ENCODE measurements at places on chromosomes 7 and 10. TPM values are rescaled to one million over a fixed set of nuclear protein-coding genes. Genes with fewer than 3 reads are reported as not detected.

The SPACDR gene
- 4.3 TPM for total RNA-seq

The CALCR gene
- total RNA-seq: not detected

The TMEM196 gene
- total RNA-seq: not detected

The GRID2IP gene
- 0.15 TPM for total RNA-seq

The CDC123 gene
- 95.1 TPM for total RNA-seq

The OR2A12 gene
- total RNA-seq: not detected

The VWA2 gene
- not detected for total RNA-seq

The EN2 gene
- total RNA-seq: not detected

The SVOPL gene
- not detected for total RNA-seq

The RGR gene
- total RNA-seq: not detected

The CACNB2 gene
- not detected for total RNA-seq

The MRLN gene
- total RNA-seq: not detected

GRCh38 chr10:69685802-69686585, 55.9 kb downstream of the FAM241B start:
- no peaks in the 10 kb centered on the region for H3K36me3 ChIP-seq
- no peak overlapping the region for H3K4me3 ChIP-seq
- no peak for DNase-seq
- H3K27me3 ChIP-seq: peaks cover 6% of the 10 kb centered on the region
- H3K27ac ChIP-seq: no peak overlapping the region

- H3K36me3 ChIP-seq: no peaks in the 10 kb centered on the region
- no peak for DNase-seq
- no peaks in the 10 kb centered on the region for H3K4me1 ChIP-seq
- no peaks in the 10 kb centered on the region for H3K27me3 ChIP-seq
These were observed 121.7 kb downstream of the MACC1 start for GRCh38 chr7:20095436-20095835.

- no peak overlapping the region for H3K4me3 ChIP-seq
- no peak for DNase-seq
- H3K4me1 ChIP-seq: peaks cover 21% of the 10 kb centered on the region
- no peaks in the 10 kb centered on the region for H3K27me3 ChIP-seq
These were observed 121.4 kb downstream of the CAMK1D start for GRCh38 chr10:12470719-12471118.

- no peaks in the 10 kb centered on the region for H3K27me3 ChIP-seq
- no peak for DNase-seq
- H3K27ac ChIP-seq: no peak overlapping the region
These were observed 271.5 kb upstream of the TAC1 start for GRCh38 chr7:97460433-97460832.

- no peaks in the 10 kb centered on the region for H3K27me3 ChIP-seq
- no peak overlapping the region for H3K27ac ChIP-seq
- no peaks in the 10 kb centered on the region for H3K4me1 ChIP-seq
- H3K36me3 ChIP-seq: no peaks in the 10 kb centered on the region
- DNase-seq: no peak
- H3K4me3 ChIP-seq: no peak overlapping the region
These were observed 15.3 kb upstream of the AKR1C1 start for GRCh38 chr10:4947635-4948596.

DNA sequence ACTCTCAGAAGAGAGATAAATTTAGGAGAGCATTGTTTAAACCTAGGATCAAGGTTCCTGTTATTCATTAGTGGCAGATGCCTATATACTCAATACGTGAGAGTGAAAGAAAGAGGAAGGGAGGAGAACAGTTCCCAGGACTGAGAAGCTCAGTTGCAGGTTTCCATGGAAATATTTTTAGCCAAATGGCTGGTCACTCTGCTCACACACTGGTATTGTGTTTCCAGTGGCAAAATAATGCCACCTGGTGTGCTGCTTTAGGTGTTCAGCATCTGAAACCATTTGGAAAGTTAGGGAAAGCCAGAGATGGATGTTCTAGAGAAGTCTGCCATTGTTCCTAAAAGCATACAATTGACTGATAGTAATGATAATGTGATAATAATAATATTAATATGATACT, 827.7 kb downstream of the SORCS3 start:
- DNase-seq: no peak
- H3K36me3 ChIP-seq: no peaks in the 10 kb centered on the region
- H3K4me3 ChIP-seq: no peak overlapping the region
- no peak overlapping the region for H3K27ac ChIP-seq
- H3K4me1 ChIP-seq: no peaks in the 10 kb centered on the region
- H3K27me3 ChIP-seq: no peaks in the 10 kb centered on the region

- H3K27me3 ChIP-seq: no peaks in the 10 kb centered on the region
- peaks cover 67% of the 10 kb centered on the region for H3K4me1 ChIP-seq
- H3K4me3 ChIP-seq: peak overlapping the region; percentile 93
- H3K27ac ChIP-seq: peak overlapping the region; percentile 100
- peaks cover 64% of the 10 kb centered on the region for H3K36me3 ChIP-seq
These were observed 225.8 kb upstream of the KLF14 start for GRCh38 chr7:130959743-130960207.

GRCh38 chr10:125094806-125095205, 65.6 kb downstream of the CTBP2 start:
- no peak for DNase-seq
- H3K36me3 ChIP-seq: no peaks in the 10 kb centered on the region
- no peak overlapping the region for H3K4me3 ChIP-seq
- H3K4me1 ChIP-seq: peaks cover 4% of the 10 kb centered on the region

DNA sequence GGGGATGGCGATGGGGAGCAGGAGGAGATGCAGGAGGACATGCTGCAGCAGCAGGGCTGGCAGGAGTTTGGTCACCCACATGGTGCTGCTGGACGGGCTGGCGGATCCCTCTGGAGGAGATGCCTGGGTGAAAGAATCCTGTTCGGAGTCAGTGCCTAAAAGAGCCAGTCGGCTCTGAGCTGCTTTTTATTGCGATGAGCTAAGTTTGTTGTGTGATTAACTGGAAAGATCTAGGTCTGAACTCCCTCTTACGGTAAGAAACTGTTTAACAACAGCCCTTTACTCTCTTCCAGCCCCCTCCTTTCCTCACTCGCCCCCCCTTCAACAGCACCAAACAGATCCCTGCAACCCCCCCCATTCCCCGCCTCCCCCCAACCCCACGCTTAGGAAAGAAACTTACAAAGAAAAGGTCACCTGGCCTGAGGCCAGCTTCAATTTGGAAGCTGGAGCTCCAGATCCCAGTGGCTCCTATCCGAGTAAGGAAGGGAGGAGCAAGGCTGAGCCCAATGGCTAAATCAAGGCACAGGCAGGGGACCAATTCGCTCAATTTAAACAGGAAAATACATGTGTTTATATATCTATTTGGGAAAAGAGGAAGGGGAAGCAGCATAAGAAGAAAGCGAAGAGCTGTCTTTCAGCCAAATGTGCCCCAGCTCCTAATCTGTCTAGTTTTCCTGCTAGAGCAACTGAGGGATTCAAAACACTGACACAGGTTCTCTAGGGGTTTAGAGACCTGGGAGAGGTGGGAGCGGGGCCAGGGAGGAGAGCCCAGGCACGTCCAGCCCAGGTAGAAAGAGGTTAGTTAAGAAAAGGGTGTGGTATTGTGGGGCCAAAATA, at the start of gene HGF:
Gene HGF (minus strand): TSS at position 157 of the 837 bp plus-strand sequence. CDS start 76 bp downstream, at position 81.
- no peak for DNase-seq
- no peak within 1 kb of the TSS for H3K4me3 ChIP-seq
- H3K4me1 ChIP-seq: no peaks in the 10 kb centered on the region
- H3K27ac ChIP-seq: no peak within 1 kb of the TSS
- H3K27me3 ChIP-seq: no peaks in the 10 kb centered on the region

- peak; percentile 61 for DNase-seq
- H3K4me3 ChIP-seq: peak overlapping the region; percentile 1
- H3K27me3 ChIP-seq: peaks cover 4% of the 10 kb centered on the region
- no peaks in the 10 kb centered on the region for H3K36me3 ChIP-seq
- peaks cover 61% of the 10 kb centered on the region for H3K4me1 ChIP-seq
- H3K27ac ChIP-seq: peak overlapping the region; percentile 69
These were observed 34.3 kb upstream of the HERPUD2 start for GRCh38 chr7:35729061-35729783.

DNA sequence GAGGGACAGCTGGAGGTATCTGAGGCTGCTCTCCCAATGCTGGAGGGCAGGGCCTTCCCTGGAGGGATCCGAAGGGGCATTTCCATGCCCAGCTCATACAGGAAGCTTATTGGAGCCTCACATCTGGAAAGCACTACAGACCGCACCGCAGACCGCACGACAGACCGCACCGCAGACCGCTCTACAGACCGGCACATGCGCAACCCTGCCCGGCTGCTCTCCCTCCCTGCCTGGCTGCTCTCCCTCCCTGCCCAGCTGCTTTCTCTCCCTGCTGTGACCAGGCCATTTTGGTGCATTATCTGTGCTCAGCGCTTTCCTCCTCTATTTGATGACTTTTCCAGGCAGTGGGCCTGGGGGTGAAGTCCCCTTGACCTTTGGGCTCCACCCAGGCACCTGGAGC, 39.6 kb upstream of the EN2 start:
- no peak for DNase-seq
- H3K36me3 ChIP-seq: no peaks in the 10 kb centered on the region
- no peak overlapping the region for H3K4me3 ChIP-seq
- H3K27ac ChIP-seq: no peak overlapping the region
- no peaks in the 10 kb centered on the region for H3K4me1 ChIP-seq
- no peaks in the 10 kb centered on the region for H3K27me3 ChIP-seq

- no peak overlapping the region for H3K27ac ChIP-seq
- no peak overlapping the region for H3K4me3 ChIP-seq
- H3K27me3 ChIP-seq: no peaks in the 10 kb centered on the region
These were observed 94.4 kb downstream of the TAX1BP1 start for GRCh38 chr7:27834179-27834921.

GRCh38 chr10:11295492-11295891, 277.8 kb downstream of the CELF2 start:
- H3K27ac ChIP-seq: no peak overlapping the region
- H3K4me1 ChIP-seq: peaks cover 10% of the 10 kb centered on the region
- no peaks in the 10 kb centered on the region for H3K27me3 ChIP-seq
- H3K4me3 ChIP-seq: no peak overlapping the region

DNA sequence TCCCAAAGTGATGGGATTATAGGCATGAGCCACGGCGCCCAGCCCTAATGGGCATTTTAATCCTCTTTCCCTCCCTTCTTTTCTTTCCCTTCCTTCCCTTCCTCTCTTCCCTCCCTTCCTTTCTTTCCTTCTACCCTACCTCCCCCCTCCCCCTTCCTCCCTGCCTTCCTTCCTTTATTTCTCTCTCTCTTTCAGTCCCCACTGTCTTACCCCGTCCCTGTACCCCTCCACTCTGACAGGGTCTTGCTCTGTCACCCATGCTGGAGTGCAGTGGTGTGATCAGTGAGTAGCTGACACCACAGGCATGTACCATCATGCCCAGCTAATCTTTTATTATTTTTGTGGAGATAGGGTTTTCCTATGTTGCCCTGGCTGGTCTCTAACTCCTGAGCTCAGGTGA, 24.2 kb downstream of the LCOR start:
- H3K4me3 ChIP-seq: no peak overlapping the region
- no peak for DNase-seq
- peaks cover 3% of the 10 kb centered on the region for H3K4me1 ChIP-seq
- H3K27me3 ChIP-seq: no peaks in the 10 kb centered on the region

DNA sequence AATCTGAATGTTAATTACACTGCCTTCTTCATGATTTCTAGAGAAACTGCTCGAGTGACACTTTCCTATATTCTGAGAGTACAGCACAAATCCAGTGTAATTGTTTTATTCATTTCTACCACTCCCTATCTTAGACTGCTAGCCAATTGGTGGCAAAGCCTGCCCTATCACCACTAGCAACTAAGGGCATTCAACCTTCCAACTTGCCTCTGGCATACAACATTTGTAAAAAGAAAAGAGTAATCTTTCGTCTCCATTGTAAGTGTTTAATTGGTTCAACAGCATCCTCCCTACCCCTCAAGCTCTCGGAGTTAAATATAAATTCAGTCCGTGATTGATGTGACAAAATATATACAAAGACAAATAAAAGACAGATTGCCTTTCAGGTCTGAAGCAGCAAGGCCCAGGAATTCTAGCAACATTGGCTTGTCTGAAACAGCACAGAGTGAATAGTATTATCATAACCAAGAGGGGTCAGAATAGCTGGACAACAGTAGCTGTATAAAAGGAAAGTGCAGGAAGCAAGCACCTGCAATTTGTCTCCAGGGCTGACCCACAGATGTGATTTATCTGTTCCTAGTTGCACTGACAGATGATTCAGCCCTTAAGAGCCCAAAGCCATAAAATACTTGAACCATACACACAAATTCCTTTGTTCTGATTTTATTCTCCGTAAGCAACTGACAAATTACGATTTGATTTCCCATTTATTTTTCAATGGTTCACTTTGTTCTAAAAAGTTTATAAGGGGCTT, 47.6 kb upstream of the ANKRD1 start:
- H3K4me3 ChIP-seq: no peak overlapping the region
- no peaks in the 10 kb centered on the region for H3K4me1 ChIP-seq
- DNase-seq: no peak

GRCh38 chr7:126378642-126379041, 874.1 kb downstream of the GRM8 start:
- H3K27ac ChIP-seq: no peak overlapping the region
- no peak overlapping the region for H3K4me3 ChIP-seq
- no peak for DNase-seq
- no peaks in the 10 kb centered on the region for H3K27me3 ChIP-seq

GRCh38 chr7:96093435-96093834, 228.5 kb downstream of the SLC25A13 start:
- H3K27ac ChIP-seq: no peak overlapping the region
- no peak overlapping the region for H3K4me3 ChIP-seq
- peaks cover 17% of the 10 kb centered on the region for H3K27me3 ChIP-seq

DNA sequence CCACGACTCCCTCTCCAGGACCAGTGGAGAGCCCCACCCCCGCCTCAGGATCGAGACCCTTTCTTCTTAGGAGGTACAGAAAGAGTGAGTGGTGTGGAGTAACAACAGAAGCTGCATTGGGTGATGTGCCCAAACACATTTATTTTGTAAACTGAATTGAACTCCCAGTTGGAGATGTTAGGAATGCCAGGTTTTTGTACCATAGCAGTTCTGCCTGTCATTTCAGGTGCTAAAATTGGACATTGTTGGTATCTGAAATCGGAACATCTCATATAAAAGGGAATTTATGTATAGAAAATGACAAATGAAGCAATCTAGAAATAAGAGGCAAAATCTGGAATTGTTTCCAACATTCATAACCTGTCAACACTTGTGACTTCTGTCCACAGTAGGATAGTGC, 74.7 kb downstream of the SHH start:
- H3K4me1 ChIP-seq: peaks cover 52% of the 10 kb centered on the region
- H3K27ac ChIP-seq: no peak overlapping the region
- no peaks in the 10 kb centered on the region for H3K27me3 ChIP-seq
- H3K4me3 ChIP-seq: no peak overlapping the region
- DNase-seq: no peak

DNA sequence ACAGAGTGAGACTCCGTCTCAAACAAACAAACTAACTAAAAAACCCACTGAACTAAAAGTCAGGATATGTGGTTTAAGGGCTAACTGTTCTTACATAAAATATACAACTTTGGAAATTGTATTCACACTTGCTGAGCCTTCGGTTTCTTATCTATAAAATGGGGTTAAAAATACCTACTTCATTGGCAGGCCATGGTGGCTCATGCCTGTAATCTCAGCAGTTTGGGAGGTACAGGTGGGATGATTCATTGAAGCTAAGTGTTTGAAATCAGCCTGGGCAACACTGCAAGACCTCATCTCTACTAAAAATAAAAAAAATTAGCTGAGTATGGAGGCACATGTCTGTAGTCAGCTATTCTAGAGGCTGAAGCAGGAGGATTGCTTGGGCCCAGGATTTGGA, 115.4 kb upstream of the KLF6 start:
- DNase-seq: no peak
- peaks cover 33% of the 10 kb centered on the region for H3K4me1 ChIP-seq
- no peak overlapping the region for H3K27ac ChIP-seq
- H3K27me3 ChIP-seq: no peaks in the 10 kb centered on the region
- H3K4me3 ChIP-seq: no peak overlapping the region

All from activated CD4-positive, alpha-beta memory T cell treated with anti-CD3 and anti-CD28 coated beads, Interleukin-2, amount 10 ng/mL, durations not matched to agents 7 days and 5 days (primary cell).